ENCODE measurements at places on chromosomes 11 and 22. TPM values are rescaled to one million over a fixed set of nuclear protein-coding genes. Genes with fewer than 3 reads are reported as not detected.

GRCh38 chr11:133697161-133697560 lies 148.2 kb downstream of the SPATA19 start:
- no peaks in the 10 kb centered on the region for H3K36me3 ChIP-seq
- DNase-seq = peak; percentile 34
- no peaks in the 10 kb centered on the region for H3K27me3 ChIP-seq

The OR6T1 gene
- not detected for total RNA-seq

DNA sequence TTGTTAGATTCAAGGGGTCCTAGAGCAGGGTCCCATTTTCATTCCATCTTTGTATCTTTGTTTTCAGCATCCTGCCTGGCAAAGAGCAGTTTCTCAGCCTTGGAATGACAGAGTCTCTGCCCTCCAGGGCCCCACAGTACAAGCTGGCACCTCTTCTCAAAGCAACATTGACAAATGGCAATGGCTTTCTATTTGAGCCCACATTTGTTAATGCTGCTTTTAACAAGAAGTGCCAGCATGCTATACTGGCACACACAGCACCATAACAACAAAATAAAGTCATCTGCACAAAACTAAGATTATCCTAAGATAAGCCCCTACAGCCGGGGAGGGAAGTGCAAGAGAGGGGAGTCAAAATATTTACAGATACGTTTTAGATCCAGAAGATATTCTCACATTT lies 309.7 kb upstream of the C11orf87 start:
- no peaks in the 10 kb centered on the region for H3K36me3 ChIP-seq
- no peak overlapping the region for H3K27ac ChIP-seq
- no peaks in the 10 kb centered on the region for H3K4me1 ChIP-seq
- no peak for DNase-seq
- no peaks in the 10 kb centered on the region for H3K27me3 ChIP-seq

DNA sequence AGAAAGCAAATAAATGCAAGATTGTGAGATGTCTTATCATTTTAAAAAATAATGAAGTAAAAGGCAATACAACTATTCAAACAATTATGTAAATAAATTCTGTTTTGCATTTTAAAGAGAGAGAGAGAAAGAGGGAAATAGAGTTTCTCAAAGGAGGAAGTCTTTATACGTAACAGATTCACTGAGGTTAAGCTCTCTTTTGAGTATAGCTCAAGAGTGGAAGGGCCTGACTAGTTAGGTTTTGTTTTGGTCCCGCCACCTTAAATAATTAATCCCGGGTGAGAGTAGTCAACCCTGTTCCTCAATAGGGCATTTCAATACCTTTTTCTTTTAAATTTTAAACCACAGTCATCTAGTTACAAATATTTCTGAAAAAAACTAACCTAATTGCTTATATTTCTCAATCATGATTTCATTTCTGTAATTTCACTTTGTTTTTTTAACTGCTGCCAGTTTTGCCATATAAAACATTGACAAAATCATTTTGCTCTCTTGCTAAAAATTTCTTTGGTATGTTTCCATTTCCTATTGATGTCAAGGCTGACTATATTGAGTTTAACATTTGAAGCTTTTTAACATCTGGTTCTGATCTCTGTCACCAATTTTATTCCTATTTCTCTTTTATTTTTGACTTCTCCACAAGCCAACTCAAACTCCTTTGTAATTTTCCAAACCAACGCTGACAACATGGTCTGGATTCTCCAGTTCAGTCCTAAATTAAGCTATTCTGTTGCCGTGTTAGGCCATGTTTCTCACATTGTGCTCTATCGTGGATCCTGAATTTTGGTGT lies 10.3 kb downstream of the OR10D3 start:
- no peak for DNase-seq
- no peak overlapping the region for H3K4me3 ChIP-seq

GRCh38 chr22:29165321-29166060 lies 40.2 kb upstream of the EMID1 start:
- H3K27ac ChIP-seq = no peak overlapping the region
- H3K36me3 ChIP-seq = no peaks in the 10 kb centered on the region

GRCh38 chr11:19788435-19788834 lies 75.8 kb downstream of the NAV2 start:
- H3K4me3 ChIP-seq = no peak overlapping the region
- peaks cover 44% of the 10 kb centered on the region for H3K4me1 ChIP-seq
- H3K36me3 ChIP-seq = peaks cover 3% of the 10 kb centered on the region
- DNase-seq = no peak
- H3K27me3 ChIP-seq = no peaks in the 10 kb centered on the region

DNA sequence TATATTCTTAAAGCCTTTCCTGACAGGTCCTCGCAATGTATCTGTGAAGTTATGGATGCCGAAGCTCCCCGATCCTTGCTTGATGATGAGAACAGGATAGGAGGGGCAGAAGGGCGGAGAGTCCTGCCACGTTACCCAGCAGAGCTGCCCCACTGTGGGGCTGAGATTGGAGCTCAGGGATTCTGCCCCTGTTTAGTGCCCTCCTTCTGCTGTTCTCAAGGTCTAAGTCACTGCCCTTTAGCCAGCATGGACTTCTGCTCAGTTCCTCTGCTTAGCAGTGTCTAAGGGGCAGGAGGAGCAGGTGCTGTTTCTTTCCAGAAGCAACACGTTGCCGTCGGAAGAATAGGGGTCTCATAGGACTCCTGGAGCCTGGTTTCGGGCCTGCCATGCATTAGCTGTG lies 164.2 kb upstream of the B3GAT1 start:
- H3K27me3 ChIP-seq = no peaks in the 10 kb centered on the region
- no peak for DNase-seq
- no peak overlapping the region for H3K27ac ChIP-seq
- no peaks in the 10 kb centered on the region for H3K4me1 ChIP-seq

GRCh38 chr11:18280438-18281045 lies 14.5 kb downstream of the SAA1 start:
- DNase-seq = no peak
- H3K4me1 ChIP-seq = no peaks in the 10 kb centered on the region
- no peak overlapping the region for H3K4me3 ChIP-seq

DNA sequence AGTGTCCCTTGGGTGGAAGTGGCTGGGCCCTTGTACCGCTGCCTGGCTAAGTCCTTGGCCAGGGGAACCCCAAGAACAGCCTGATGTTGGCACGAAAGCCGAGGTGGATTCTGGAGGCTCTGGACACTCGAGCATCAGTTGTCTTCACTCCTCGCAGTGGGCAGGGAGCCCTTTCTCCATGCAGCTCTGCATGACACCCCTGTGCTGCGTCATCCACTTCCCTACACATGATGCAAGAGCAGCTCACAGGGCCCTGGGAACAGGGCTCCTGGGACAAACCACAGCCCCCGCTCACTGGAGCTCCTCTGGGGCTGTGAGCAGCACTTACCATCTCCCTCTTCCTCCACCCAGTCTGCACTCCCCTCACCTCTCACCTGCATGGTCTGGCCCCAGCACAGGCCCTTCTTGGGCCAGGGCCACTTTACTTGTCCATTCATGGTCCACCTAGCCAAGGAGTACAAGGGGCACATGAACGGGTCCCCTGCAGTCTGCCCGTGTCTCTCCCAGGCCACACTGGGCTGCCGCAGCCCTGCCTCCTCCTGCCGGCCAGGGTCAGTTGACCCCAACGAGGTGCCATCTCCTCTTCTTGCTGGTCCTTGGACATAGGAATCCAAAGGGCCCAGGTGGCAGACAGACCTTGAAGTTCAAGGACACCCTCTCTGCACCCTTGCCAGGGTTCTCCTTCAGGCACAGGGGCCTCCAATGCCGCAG lies 66.5 kb downstream of the IGF2 start:
- H3K27ac ChIP-seq = no peak overlapping the region
- H3K27me3 ChIP-seq = no peaks in the 10 kb centered on the region
- peak; percentile 90 for DNase-seq
- no peaks in the 10 kb centered on the region for H3K36me3 ChIP-seq
- H3K4me3 ChIP-seq = no peak overlapping the region

The F2 gene
- 1.1 TPM for total RNA-seq

- H3K4me1 ChIP-seq = peaks cover 86% of the 10 kb centered on the region
- peaks cover 77% of the 10 kb centered on the region for H3K36me3 ChIP-seq
- no peaks in the 10 kb centered on the region for H3K27me3 ChIP-seq
- H3K4me3 ChIP-seq = no peak overlapping the region
- H3K27ac ChIP-seq = peak overlapping the region; percentile 79
These were observed 8.9 kb downstream of the EHBP1L1 start for GRCh38 chr11:65584723-65585171.

The BACE1 gene
- 23.4 TPM for total RNA-seq

DNA sequence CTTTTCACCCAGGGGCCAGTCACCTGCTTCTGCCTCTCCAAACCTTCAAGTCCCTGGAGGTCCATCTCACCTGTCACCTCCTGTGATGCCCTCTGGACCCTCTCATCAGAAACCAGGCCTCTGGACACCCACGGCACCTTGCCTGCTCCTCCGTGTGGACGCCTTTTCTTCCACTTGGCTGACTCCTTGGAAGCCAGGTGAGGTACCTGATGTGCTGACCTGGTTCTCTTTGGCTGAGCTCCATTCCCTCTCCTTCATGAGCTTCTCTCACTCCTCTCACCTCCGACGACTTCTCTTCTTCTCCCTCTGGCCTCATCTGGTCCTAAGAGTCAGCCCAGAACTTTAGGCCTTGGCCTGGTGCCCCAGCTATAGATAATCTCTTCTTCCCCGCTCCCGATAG lies 99.3 kb downstream of the CEP164 start:
- no peak overlapping the region for H3K4me3 ChIP-seq
- no peak overlapping the region for H3K27ac ChIP-seq

GRCh38 chr11:67633758-67634365 lies 4.1 kb upstream of the NUDT8 start:
- H3K36me3 ChIP-seq = no peaks in the 10 kb centered on the region
- H3K27me3 ChIP-seq = no peaks in the 10 kb centered on the region
- no peak overlapping the region for H3K27ac ChIP-seq
- peaks cover 22% of the 10 kb centered on the region for H3K4me1 ChIP-seq
- H3K4me3 ChIP-seq = no peak overlapping the region

DNA sequence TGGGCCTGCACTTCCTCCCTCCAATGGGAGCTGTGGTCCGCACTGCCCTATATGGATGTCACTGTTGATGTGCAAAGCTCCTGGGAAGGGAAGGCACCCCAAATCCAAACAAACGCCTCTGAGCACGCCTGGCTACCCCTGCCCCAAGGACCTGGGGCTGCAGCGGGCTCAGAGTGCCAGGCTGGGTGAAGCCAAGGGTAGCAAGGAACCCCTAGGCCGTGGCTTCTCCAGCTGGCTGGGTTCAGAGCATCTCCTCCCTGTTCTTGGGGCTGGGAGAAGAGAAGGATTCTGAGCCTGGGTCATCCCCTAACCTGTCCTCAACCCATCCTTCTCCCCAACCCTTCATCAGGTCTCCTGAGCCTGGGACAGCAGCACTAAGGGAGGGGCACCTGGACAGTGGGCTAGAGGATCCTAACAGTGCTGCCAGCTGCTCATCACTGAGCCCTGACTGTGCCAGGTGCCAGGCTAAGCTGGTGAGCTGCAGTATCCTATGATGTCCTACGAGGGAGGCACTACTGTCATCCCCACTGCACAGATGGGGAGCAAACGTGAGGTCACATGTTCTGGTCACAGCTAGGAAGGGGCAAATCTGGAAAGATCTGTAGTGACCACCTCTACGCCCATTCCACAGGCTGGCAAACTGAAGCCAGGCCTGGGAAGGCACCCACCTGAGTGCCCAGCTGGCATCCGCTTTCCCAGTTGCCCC lies 3.0 kb downstream of the SSTR3 start:
- H3K4me1 ChIP-seq = peaks cover 6% of the 10 kb centered on the region
- no peak overlapping the region for H3K4me3 ChIP-seq
- no peak for DNase-seq
- H3K36me3 ChIP-seq = no peaks in the 10 kb centered on the region

The FADS3 gene
- 66.6 TPM for total RNA-seq

DNA sequence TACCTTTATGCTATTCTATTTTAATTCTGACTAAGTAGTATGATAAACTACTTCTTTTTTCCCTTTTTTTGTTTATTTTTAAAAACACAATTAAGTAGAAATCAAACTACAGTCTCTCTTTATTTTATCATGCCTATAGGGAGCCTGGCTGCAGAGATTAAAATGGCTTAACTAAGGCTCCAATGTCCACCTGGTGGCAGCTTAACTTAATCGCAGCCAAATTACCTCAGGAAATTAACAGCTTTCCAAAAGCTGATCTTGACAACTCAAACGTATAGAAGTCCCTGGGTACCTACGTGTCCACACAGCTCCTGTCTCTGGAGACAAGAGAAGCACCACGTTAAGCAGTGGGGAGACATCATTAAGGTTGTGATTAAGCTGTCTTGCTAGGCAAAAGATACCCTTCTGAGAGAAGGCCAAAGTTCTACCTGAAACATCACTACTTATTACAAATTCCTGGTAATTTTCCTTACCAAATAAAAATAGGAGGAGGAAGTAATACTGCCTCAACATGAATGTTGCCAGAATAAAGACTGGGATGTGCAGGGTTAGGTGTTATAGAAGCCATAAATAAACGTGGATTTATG lies 63.2 kb upstream of the SNX19 start:
- no peaks in the 10 kb centered on the region for H3K4me1 ChIP-seq
- H3K27me3 ChIP-seq = no peaks in the 10 kb centered on the region
- H3K4me3 ChIP-seq = no peak overlapping the region
- no peaks in the 10 kb centered on the region for H3K36me3 ChIP-seq
- no peak for DNase-seq
- H3K27ac ChIP-seq = no peak overlapping the region

GRCh38 chr22:31275018-31275417 lies 17.3 kb downstream of the PIK3IP1 start:
- peaks cover 64% of the 10 kb centered on the region for H3K36me3 ChIP-seq
- no peaks in the 10 kb centered on the region for H3K27me3 ChIP-seq
- no peak for DNase-seq
- H3K4me1 ChIP-seq = no peaks in the 10 kb centered on the region

The SCUBE2 gene
- 8.8 TPM for total RNA-seq

The SMTN gene
- total RNA-seq = 1,407 TPM

The TRIM6 gene
- 2.6 TPM for total RNA-seq

The CALCB gene
- not detected for total RNA-seq

DNA sequence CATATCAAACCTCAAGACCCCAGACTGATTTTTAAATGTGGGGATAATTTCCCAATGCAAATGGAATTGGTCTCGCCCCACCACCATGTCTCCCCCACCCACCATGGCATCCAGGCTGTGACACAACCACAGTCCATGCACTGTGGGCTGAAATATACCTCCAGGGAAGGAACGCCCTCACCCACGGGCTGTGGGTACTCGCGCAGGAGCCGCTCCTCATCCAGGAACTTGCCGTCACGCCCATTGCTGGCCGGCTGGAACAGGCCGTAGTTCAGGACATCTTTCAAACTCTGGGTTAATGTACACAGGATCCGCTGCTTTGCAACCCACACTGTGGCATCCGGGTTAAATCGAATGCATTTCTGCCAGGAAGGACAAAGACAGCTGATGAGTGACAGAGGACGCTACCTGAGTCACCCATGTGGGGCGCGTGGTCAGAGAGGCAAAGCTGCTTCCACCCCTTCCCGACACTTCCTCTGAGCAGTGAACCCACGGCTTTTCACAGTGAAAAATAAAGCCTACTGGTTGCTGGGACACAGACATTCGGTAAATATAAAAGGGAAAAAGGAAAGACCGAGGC lies 133.6 kb downstream of the SHANK2 start:
- no peak overlapping the region for H3K27ac ChIP-seq
- no peaks in the 10 kb centered on the region for H3K36me3 ChIP-seq
- no peak for DNase-seq
- H3K4me1 ChIP-seq = no peaks in the 10 kb centered on the region

- no peaks in the 10 kb centered on the region for H3K27me3 ChIP-seq
- H3K4me3 ChIP-seq = no peak overlapping the region
- H3K36me3 ChIP-seq = no peaks in the 10 kb centered on the region
- DNase-seq = no peak
- H3K4me1 ChIP-seq = no peaks in the 10 kb centered on the region
These were observed 5.0 kb downstream of the NFAM1 start for GRCh38 chr22:42427167-42427566.

The DEUP1 gene
- not detected for total RNA-seq

- no peak for DNase-seq
- H3K36me3 ChIP-seq = no peaks in the 10 kb centered on the region
- H3K4me3 ChIP-seq = no peak overlapping the region
- H3K27me3 ChIP-seq = no peaks in the 10 kb centered on the region
These were observed 228.2 kb upstream of the ZC3H12C start for GRCh38 chr11:109864834-109865547.

Data from esophagus muscularis mucosa (tissue), 4 donors.